ENCODE measurements at places on chromosomes 6 and 20. TPM values are rescaled to one million over a fixed set of nuclear protein-coding genes. Genes with fewer than 3 reads are reported as not detected.

DNA sequence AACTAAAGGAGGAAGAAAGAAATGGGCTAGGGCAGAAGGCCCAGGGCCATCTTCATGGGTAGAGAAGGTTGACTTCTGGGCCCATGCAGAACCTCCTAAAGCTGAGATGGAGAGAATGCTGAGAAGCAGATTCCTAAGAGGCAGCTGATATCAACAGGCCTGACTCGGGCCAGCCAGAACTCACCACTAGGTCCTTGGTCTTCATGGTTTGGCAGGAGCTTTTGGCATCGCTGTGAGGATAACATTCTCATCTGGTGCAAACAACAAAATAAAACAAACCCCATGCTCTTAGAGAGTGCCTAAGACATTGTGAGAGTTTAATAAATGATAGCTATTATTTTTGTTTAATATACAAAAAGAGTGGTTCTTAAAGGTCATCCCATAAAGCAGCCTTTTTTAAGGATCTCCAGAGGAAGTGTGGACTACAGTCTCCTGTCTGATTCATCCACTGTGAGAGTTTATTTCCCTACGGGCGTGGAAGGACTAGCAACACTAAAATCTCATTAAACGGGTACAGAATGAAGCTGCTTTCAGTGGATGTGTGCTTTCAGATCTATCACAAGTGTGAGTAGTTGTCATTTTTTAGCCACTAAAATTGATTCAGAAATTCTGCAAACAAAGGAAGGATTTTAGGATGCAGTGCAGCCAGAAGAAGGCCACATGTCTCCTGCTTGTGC is 160.0 kb downstream of the PLCB4 start:
- no peak for DNase-seq

DNA sequence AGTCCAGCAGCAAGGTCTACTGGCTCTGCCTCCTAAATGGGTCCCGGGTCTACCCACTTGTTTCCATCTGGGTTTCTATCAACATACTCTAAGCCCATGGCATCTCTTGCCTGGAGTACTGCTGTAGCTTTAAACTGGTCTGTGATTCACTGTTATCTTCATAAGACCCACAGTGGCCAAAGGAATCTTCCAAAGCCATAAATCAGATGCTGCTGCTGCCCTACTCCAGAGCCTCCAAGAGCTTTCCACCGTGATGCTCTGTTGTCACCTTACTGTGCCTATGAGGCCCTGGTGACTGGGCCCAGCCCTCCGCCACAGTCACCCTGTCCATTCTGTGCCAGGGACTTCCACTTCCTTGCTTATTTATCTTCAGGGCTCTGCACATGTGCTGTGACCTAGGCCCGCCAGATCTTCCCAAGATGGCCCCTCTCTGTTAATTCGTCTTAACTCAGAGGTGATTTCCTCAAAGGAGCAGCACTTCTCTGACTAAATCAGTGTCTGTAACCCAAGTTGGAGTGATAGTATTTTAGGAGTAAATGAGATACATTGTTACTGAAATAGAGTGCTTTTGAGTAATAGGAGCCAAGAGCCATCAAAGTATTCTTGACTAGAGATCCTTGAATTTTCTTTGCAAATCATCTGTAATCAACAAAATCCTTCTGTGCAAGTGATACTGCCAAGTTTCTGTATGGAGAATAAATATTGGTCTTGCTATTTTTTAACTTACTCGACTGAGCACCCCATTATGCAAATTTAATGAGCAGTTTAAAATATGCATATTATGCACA is 102.5 kb downstream of the PPP1R14C start:
- DNase-seq: no peak

DNA sequence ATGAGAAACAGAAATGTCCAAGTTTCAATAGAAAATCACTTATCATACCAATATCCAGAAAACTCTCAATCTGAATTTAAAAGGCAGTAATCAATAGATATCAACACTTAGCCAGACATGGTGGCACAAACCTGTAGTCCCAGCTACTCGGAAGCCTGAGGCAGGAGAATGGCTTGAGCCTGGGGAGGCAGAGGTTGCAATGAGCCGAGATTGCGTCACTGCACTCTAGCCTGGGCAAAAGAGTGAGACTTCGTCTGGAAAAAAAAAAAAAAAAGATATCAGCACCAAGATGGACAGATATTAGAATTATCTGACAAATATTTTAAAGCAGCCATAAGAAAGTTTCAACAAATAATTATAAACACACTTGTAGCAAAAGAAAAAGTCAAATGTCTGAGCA is 47.0 kb downstream of the TCP11 start:
- no peak for DNase-seq

DNA sequence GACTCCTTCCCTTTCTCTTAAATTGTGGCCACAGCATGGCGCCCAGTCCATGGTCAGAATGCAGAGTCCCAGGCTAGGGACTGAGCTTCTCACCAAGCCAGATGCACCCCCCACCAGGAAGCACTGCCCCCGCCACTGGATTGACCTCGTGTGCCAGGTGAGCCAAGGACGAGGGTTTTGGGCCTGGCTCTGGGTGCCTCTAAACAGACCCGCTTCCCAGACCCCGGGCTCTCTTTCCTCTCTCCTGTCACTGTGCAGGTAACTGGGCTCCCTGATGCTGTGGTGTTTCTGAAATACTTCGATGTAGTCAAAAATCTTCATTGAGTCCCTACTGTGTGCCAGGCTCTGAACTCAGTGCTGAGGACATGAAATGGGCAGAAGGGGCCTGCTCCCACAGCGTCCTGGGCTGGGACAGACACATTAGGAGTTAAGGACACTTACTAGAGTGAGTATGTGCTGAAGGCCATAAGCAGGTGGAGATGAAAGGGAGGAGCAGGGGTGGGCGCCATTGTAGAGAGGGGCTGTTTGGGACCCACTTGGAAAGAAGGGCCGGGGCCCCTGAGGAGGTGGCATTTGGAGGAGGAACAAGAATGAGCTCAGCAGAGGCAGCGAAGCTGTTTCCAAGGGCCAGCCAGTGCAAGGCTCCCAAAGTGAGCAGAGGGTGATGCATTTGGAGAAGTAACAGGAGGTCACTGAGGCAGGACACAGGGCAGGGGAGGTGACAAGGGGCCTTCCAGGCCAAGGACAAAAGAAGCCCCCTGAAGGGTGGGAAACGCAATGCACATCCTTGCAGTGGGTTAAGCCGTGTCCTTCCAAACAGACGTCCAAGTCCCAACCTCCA is 217.1 kb downstream of the ANKRD60 start:
- DNase-seq: no peak

- DNase-seq: no peak
Observed at GRCh38 chr20:37233548-37234253, 27.9 kb downstream of the GHRH start.

DNA sequence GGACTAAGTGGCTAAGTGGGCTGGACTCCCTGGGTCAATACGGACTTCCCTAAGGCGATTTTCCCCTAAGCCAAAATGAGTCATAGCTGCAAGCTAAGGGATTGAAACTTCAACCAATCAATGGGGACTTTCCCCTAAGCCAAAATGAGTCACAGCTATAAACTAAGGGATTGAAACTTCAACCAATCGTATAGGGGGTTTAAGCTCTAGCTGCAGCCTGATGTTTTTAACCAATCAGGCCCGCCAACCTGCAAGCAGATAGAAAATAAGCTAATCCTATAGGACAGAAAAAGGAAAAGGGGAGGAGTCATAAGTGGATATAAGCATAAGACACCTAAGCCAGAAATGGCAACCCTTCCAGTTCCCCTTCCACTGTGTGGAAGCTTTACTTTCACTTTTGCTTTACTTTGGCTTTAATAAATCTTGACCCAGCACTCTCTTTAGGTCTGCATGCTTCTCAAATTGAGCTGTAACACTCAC is 655.0 kb upstream of the HS3ST5 start:
- DNase-seq: no peak

DNA sequence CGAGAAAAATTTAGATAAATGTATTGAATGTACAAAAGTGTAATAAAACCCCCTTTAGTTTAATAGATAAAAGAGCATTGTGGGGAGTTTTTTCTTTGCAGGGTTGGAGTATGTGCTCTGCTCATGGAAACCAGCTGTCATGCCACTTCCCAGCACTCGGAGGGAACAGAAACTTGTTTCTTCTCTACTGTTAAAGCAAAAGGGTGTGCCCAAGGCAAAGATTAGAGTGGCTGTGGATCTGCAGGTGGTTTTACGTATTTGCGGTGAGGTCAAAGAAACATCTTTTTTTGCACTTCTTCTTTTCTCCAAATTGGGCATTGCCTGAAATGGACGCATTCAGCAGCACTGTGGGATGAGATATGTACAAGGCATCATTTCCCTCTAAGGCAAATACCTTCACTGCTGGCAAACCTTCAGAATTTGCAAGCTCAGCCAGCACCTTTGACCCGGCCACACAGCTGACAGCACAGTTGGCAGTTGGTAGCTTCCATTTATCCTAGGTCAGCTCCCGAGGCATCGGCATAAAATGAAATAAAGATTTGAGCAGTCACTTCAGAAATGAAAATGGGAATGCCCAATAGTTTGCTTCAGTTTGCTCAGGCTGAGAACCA is 178.4 kb upstream of the EYA4 start:
- DNase-seq: no peak

DNA sequence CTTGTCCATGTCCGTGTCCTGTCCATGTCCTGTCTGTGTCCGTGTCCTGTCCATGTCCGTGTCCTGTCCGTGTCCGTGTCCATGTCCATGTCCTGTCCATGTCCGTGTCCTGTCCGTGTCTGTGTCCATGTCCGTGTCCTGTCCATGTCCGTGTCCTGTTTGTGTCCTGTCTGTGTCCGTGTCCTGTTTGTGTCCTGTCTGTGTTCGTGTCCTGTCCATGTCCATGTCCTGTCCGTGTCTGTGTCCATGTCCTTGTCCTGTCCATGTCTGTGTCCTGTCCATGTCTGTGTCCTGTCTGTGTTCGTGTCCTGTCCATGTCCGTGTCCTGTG is 55.0 kb upstream of the BHLHE23 start:
- no peak for DNase-seq

GRCh38 chr6:70412252-70413113 is 825 bp upstream of the FAM135A start:
- no peak for DNase-seq

- DNase-seq: no peak
Observed at GRCh38 chr6:105057160-105057559, 100.3 kb downstream of the LIN28B start.

GRCh38 chr6:166747644-166748595 is 120.9 kb upstream of the RPS6KA2 start:
- DNase-seq: no peak

GRCh38 chr6:6766230-6766905 is 177.8 kb downstream of the LY86 start:
- DNase-seq: no peak

The TRIM10 gene
- total RNA-seq: not detected

The EDN3 gene
- total RNA-seq: 220 TPM

The STMND1 gene
- not detected for total RNA-seq

The PTCRA gene
- not detected for total RNA-seq

The LPIN3 gene
- 82.3 TPM for total RNA-seq

The TFAP2A gene
- total RNA-seq: 19.4 TPM

The RCAN2 gene
- total RNA-seq: 20.9 TPM

The ZC2HC1B gene
- total RNA-seq: not detected

The CRNKL1 gene
- 15.2 TPM for total RNA-seq

The TRIM31 gene
- not detected for total RNA-seq

All from vagina (tissue), 2 donors.